Right renal cortex interstitium (tissue), 3 donors: ENCODE measurements at places on chromosomes 12 and 14. TPM values are rescaled to one million over a fixed set of nuclear protein-coding genes. Genes with fewer than 3 reads are reported as not detected.
A peak's percentile ranks its signal among the peaks of the same experiment; 100 is the strongest.

- no peak for DNase-seq
Observed at GRCh38 chr12:68240975-68241374, 12.4 kb downstream of the IL22 start.

DNA sequence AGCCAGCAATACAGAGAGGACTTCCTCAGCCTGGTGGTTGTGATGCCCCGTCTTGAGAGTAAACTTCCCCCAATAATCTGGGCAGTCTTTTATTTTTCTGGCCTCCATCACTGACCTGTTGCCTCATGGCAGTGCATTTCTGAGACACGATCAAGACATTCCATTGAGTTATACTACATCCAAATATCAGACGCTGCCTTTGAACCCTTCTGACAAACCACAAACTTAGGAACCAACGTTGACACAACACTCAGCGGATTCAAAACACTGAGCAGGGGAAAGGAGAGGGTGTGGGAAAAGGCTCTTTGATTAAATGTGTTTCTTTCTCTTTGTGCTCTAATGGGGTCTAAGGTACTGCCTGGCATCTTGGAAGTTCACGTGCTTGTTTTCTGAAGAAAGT lies 100.7 kb upstream of the TBX5 start:
- DNase-seq, result no peak

GRCh38 chr14:71720978-71721624 lies 211.1 kb upstream of the RGS6 start:
- DNase-seq, result no peak

DNA sequence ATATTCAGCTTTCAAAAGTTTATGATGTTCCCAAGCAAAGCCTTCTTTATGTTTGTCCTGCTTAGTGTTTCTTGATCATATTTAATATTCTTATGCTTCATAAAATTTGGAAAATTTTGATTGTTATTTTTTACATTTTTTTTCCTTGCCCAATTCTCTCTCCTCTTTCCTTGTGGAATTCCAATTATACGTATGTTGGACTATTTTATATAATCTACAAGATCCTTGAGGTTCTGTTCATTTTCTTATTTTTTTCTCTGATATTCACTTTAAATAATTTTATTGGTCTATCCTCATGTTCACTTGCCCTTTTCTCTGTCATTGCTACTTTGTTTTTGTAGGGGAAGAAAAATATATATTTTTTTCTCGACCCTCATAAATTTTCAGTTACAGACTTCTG lies 167.7 kb downstream of the DYRK2 start:
- no peak for DNase-seq

GRCh38 chr14:64692189-64692985 lies 11.8 kb upstream of the PLEKHG3 start:
- DNase-seq, result no peak

- DNase-seq, result no peak
Observed at GRCh38 chr14:70148351-70148750, 40.4 kb downstream of the SLC8A3 start.

- no peak for DNase-seq
Observed at GRCh38 chr12:24073170-24073810, 123.8 kb upstream of the SOX5 start.

- DNase-seq, result no peak
Observed at GRCh38 chr12:52387859-52388258, 2.4 kb upstream of the KRT84 start.

DNA sequence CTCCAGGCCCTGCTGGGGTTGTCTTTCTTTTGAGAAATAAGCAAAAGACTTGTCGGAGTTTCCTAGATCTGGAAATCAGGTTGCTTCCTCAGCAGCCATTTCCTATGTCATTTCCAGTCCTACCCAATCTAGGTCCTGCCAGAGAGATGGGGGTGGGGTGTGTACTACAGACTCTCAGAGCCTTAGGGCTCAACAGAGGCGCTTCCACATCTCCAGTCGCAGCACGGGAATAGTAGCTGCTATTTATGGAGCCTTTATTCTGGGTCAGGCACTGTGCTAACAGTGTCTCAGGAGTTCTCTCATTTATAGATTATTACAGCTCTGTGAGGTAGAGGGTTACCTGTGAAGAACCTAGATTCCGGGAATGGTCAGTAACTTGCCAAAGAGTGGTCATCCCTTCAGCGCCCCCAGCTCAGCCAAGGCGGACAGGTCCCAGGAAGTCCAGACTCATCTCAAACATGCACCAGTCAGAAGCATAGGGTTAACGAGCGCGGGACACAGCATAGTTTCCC lies 21.9 kb downstream of the DHRS2 start:
- no peak for DNase-seq

GRCh38 chr14:97267509-97267908 lies 470.3 kb downstream of the VRK1 start:
- no peak for DNase-seq

DNA sequence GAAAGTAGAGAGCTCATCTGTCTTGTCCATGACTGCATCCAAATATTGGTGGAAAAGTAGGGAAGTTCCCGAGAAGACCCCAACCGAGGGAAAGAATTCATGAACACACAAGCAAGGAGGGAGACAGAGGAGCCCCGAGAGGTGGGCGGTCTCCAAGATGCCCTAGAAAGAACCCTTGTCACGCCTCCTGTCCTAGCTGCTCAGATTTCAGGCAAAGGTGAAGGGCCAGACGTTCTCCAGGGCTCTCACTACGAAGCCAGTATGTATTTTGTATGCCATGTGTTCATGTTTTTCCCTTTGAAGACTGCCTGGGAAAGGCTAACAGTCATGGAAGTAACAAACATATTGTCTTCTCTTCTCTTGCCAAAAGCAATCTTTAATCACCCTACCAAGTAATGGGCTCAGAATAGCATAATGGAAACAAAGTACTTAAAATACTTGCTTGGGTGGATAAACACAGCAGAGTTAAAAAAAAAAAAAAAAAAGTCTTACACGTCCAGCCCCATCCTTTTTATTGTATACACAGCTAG lies 99.2 kb upstream of the TBX3 start:
- DNase-seq, result no peak

DNA sequence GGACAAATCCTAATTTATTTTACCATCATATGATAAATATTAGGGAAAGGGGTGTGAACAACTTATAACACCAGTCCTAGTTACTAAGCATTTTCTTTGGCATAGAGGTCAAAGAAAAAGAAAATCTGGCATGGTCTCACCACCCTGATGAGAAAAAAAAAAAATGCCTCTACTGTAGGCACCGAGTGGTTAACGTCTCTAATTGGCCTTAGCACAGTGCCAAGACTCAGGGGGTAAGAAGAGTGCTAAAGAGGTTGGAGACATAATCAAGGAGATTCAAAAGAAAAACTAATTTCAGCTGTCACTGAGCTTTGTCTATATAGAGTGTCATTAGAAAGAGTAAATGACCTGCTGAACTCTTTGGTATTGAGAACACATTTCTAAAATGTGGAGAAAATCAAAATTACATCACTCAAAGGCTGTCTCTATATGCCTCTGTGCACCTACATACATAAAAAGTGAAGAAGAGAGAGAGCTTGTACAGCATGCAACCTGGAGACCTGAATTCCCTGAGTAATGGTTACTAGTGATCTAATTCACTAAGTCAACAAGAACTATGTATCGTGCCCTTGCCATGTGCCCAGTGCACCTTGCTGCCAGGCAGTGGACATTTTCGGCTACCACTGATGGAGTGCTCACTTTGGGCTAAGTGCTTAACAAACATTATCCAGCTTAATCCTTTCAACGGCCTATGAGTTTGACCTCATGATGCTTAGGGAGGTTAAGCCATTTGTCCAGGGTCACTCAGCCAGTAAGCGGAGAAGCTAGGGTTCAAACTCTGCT lies 113.8 kb upstream of the G2E3 start:
- DNase-seq, result no peak

DNA sequence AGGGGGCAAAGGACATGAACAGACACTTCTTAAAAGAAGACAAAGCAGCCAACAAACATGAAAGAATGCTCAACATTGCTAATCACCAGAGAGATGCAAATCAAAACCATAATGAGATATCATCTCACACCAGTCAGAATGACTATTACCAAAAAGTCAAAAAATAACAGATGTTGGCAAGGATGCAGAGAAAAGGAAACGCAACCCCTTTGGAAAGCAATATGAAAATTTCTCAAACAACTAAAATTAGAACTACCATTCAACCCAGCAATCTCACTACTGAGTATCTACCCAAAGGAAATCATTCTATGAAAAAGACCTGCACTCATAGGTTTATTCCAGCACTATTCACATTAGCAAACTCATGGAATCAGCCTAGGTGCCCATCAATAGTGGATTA lies 25.6 kb downstream of the MDM1 start:
- DNase-seq, result no peak

GRCh38 chr12:1445807-1446206 lies 148.6 kb downstream of the FBXL14 start:
- no peak for DNase-seq

- no peak for DNase-seq
Observed at GRCh38 chr12:14665354-14666348, 30.7 kb downstream of the GUCY2C start.

DNA sequence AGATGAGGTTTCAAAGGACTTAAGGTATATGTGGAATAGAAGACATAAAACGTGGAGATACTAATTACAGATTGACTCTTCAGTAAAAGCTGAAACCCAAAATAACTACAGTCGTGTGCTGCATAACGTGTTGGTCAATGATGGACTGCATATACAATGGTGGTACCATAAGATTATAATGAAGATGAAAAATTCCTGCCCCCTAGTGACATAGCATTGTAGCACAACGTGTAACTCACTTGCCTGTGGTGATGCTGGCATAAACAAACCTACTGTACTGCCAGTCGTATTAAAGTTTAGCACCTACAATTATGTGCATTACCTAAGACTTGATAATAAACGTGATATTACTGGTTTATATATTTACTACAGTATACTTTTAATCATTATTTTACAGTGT lies 150.3 kb downstream of the LRRK2 start:
- no peak for DNase-seq

DNA sequence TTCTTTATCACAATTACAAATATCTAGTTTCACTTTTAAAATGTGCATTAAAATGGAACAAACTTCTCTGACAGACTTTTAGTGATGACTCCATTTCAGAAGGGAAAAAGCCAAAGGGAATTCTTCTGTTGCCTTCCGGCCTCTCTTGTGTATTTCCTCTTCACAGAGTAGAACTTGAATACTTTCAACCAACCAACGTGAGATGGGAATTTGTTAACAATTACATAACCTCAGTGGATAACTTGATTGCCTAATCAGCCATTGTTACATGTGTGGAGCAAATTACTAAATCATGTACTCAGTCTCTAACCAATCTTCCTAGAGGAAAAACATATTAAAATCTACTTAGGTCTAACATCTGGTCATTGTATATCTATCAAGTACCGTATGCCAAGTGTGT lies 291.1 kb downstream of the SYT1 start:
- DNase-seq, result no peak

DNA sequence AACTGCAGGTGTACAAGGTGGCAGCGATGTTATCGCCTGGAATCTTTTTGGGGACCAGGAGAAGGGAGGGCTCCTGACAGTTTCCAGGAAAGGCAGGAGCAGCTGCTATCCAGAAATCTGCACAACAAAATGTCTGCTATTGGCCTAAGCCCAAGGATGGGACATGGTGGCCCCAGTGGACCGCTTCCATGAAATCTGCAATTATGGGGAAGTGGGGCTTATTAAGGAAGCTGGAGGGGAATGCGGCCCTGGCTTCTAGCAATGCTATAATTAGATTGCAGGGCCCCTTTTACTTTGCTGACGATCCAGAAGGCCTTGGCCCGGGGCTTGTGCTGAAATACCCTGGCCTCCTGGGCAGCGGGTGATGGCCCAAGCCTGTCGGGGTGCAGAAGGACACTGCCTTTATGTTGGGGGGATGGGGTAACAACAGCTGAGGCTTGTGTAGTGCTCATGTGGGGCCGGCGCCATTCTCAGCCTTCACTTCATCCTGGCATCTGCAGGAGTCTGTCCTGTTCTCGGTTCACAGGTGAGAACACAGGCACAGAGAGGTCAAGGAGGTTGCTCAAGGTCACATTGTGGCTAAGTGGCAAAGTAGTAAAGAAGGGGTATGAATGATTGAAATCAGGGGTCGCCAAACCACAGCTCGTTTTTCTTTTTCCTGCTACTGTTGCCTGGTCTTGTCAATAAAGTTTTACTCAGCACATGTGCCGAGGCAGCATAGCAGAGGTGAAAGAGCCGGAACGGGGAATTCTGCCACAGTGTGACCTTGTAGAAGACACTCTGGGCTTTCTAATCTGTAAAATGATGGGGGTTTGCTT lies 153.5 kb downstream of the RBM19 start:
- DNase-seq, result no peak

DNA sequence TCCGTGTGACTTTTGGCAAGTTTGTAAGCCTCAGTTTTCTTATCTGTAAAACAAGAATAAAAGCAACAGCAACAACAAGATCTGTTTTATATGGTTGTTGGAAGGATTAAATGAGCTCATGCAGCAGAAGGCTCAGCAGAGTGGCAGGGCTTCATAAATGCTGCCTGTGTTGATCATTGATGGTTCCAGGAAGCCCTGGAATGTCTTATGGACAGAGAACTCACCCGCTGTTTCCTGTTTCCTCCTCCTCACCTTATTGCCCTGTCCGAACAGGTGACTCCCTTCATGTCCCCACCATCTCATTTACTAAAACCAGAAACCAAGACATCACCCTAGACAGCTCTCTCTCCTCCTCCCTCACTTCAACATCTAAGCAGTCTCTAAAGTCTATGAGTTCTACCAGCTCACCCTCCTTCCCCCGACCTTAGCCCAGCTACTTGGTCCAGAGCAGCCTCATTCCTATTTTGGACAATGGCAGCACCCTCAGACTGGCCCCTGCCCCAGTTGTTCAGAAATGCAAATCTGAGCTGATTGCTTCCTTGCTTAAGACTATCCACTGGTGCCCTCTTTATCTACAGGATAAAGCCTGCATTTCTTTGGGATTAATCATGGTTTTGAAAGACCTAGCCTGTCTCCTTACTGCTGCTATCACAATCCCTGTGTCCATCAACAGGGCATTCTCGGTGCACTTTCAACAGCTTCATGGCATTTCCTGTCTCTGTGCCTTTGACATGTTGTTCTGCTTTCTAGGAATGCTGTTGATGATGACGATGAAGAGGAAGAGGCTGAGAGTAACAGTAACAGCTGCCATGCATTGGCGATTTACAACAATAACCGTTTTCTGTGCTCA lies 21.4 kb upstream of the GSG1 start:
- DNase-seq, result no peak

DNA sequence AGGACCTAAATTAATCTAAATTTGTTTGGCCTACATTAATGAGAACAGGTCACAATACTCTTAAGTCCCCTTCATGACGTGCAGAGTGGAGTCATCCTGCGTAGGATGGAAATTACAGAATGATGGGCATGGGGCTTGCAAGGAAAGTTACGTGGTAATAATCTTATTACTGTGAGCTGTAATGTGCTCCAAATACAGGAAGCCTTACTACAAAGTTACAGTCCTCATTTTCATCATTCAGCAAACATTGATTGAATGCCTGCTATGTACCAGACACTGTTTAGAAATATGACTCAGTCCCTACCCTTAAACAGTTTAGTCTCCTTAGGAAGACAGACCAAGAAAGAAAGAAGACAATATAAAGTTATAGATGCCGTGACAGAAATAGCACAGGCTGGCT lies 9.4 kb downstream of the HIGD1C start:
- no peak for DNase-seq

GRCh38 chr12:99170037-99170436 lies 477.5 kb upstream of the GARIN6 start:
- peak; percentile 19 for DNase-seq

SMOC1 gene
- 1.3 TPM for polyA plus RNA-seq

A2ML1 gene
- polyA plus RNA-seq, result 0.17 TPM

LEMD3 gene
- 38.6 TPM for polyA plus RNA-seq

PTPRQ gene
- polyA plus RNA-seq, result 25.3 TPM

PLA2G1B gene
- 0.49 TPM for polyA plus RNA-seq

AKAP3 gene
- polyA plus RNA-seq, result 6.5 TPM

NDUFA12 gene
- 116 TPM for polyA plus RNA-seq

TC2N gene
- polyA plus RNA-seq, result 11.1 TPM

KRT7 gene
- polyA plus RNA-seq, result 35.1 TPM

OR4E2 gene
- polyA plus RNA-seq, result not detected

MGAT4C gene
- polyA plus RNA-seq, result 1.9 TPM

RNF212B gene
- polyA plus RNA-seq, result 1.4 TPM
